Activated CD4-positive, alpha-beta T cell treated with anti-CD3 and anti-CD28 coated beads, Interleukin-2, amount 50 U/mL, for 24 hours (primary cell): ENCODE measurements at places on chromosomes 4 and X.

GRCh38 chr4:65340382-65341109, 329.7 kb downstream of the EPHA5 start:
- DNase-seq, result no peak

DNA sequence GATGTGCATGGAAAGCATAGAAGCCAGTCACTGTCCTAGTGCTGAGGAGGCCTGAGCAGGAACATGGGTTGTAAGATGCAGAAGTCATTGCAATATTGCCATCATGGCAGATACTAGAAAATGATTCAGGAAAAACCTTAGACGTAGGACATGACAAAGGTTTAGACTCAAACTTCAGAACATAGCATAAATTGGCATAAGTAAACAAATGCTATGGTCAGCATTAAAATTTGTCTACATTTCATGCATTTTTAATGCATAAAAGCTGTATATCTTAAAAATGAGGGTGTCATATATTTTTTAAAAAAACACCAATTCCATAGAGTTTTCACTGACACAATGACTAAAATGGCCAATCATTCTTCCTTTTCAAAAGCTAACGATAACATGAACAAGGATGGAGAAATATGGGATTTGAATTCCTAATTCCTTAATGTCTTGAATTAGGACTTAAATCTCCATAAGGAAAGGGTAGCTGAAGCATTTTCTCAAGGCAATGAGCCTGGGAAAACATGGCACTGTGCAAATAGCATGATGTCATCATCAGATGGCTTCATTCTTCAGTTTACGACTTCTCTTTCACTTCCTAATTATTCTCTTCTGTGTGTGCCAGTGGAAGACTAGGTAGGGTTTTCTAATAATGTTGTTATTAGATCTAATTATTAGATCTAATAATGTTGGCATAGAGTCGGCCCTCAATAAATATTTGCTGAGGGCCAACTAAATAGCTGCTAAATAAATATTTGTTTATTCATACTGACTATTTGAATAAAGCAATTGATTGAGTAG, 125.1 kb upstream of the FRG1 start:
- DNase-seq, result no peak

GRCh38 chr4:152099061-152099425, 338.2 kb upstream of the GATB start:
- DNase-seq, result no peak

DNA sequence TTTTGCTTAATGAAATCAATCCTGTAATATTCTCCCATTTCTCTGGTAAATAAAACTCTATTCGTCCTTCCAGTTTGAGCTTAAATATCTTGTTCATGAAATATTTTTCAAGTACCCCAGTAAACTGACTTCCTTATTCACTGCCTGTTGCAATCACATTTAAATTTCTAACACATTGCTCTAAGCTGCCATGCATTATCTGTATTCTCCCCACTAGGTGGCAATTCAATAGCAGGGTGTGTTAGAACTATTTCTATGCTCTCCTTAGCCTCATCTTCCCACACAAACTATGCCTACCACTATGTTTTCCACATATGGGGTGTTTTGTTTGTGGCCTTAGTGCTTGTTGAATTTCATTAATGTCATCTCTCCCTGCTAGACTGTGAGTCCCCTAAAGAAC, 377.1 kb upstream of the HS3ST1 start:
- no peak for DNase-seq

GRCh38 chr4:176451443-176451842, 131.7 kb downstream of the SPCS3 start:
- no peak for DNase-seq

GRCh38 chr4:23484689-23485088, 405.2 kb downstream of the PPARGC1A start:
- DNase-seq, result no peak

DNA sequence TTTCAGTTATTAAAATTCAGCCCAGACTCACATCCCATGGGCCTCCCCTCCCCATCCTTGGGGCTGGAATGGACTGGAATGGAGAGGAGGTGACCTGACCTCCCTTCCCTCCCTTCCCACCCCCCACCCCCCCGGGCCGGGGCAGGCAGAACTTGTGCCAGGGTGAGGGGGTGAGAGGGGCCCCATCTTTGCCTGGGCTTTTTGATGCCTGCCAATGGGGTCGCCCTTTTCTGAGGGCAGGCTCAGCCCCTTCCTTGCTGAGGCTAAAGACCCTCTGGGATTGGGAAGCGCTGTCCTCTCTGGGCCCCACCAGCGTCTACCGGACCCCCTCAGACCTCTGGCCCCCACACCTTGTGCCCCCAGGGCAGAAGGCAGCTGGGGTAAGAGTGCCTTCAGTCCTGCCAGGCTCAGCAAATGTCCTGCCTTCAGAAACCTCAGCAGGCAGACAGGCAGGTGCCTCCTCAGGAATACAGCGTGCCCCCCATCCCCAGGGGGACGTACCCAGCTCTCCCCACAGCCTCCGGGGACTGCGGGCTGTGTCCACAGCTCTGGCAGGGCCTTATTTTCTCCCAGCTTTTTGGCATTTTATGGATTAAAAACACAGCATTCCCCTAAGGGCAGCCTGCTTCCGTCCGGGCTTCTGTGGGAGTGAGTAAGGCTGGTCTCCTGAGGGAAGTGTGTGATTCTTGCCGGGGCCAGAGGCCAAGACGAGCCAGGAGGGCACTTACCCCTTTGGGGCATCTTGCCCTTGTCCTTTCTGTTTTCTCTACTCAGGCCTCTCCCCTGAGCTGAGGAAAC, 12.6 kb upstream of the CCNQ start:
- DNase-seq, result no peak
